Endothelial cell (in vitro differentiated cells): ENCODE measurements at places on chromosomes 7 and 10.

DNA sequence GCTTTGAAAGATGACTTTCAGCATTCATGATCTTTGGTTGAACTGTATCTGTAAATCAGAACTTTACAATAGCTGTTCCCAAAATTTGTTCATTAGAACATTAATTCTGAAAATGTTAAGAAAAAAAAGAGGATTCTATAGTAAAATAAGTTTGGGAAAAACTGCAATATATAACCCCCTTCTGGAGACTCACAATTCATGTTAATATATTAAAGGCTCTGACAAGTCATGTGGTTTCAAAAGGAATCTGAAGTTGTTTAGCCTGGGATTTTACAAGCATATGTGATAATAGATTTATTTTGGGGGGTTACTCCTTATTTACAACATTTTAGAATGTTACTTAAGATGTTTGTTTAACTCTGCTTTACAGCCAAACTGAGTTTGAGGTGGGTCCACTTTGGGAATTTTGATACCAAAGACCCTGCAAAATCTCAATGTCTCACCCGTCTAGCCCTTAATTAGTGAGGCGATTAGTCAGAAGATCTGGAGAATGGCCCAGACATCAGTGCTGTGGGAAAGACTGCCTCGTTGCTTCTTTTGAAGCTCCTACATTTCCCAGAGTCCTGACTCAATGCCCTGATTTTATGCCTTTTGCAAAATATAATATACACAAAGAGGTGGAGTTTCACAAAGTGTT is 40.0 kb downstream of the CDK1 start:
- DNase-seq = no peak

GRCh38 chr10:15254808-15255648 is 86.5 kb upstream of the NMT2 start:
- peak; percentile 15 for DNase-seq

DNA sequence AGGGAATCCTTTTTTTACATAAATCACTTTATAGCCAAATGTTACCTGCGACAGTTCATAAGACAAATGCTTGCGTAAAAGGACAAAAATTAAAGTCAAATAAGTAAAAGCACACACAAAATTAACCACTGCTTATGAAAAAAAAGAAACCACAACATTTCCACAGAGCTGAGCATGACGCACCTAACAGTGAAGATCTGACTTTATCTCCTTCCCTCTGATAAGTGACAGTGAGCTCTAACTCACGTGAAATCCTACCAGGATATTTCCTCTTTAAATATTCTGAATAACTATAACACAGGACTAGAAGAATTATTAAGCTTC is 225.5 kb downstream of the SFMBT2 start:
- no peak for DNase-seq

- no peak for DNase-seq
Observed at GRCh38 chr7:112997831-112998230, 88.8 kb downstream of the GPR85 start.

- DNase-seq = no peak
Observed at GRCh38 chr10:29881336-29881771, 178.0 kb downstream of the JCAD start.

GRCh38 chr10:43402880-43403452 is 6.0 kb downstream of the HNRNPF start:
- no peak for DNase-seq

DNA sequence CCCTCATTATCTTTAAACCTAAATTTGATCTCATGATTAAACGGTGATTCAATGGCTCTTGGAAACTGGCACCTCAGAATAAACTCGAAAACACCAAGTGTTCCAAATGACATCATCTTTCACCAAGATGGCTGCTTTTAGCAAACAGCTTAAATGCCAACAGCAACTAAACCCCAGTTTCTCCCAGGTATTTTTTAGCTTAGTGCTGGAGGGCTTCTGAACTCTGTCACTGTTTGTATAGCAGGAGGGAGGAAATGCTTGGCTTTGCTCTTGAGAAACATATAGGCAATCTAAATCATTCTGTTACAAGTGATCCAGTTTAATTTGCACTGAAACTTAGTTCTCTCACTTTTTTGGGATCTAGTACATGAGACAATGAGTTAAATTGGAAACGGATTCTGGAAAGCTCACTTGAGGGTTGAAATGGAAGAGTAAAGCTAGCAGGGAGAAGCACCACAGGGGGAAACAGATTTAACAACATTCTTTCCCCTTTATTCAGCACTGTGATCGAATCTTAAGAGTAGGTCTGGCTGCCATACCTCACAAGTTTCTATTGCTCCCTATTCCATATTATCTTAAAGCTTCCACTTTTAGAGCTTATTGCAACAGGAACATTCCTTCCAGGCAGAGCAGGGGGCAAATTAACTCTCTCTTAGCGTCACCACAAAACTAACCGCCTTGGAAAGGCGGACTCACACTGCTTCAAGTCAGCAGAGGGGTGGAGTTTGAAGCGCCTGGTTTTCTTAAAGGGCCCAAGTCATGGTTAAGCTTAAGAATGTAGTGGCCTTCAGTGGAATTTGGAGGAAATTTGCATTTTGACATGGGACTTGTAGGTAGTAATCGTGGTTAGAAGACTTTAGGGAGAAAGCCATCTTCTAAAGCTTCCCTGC is 1.8 kb upstream of the CCDC6 start:
- peak; percentile 34 for DNase-seq

DNA sequence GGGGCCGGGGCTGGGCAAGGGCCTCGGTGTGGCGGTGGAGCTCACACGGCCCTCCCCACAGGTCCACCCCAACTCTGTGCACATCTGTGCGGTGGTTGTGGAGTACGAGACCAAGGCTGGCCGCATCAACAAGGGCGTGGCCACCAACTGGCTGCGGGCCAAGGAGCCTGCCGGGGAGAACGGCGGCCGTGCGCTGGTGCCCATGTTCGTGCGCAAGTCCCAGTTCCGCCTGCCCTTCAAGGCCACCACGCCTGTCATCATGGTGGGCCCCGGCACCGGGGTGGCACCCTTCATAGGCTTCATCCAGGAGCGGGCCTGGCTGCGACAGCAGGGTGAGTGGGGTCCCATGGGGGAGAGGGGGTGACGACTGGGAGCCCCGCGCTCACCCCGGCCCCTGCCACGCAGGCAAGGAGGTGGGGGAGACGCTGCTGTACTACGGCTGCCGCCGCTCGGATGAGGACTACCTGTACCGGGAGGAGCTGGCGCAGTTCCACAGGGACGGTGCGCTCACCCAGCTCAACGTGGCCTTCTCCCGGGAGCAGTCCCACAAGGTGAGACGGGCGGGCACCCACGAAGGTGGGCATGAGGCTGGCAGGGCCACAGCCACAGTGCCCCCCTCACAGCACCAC is 8.8 kb downstream of the TMEM120A start:
- DNase-seq = no peak

DNA sequence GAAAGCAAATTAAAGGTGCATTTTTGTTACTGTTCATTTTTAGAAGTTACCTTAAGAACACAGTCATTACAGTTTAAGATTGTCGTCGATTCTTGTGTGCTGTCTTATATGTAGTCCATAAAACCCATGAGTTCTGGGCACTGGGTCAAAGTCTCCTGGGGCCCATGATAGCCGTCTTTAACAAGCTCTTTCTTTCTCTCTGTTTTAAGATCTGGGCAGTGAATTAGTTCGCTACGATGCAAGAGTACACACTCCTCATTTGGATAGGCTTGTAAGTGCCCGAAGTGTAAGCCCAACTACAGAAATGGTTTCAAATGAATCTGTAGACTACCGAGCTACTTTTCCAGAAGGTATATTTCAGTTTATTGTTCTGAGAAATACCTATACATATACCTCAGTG is 90.7 kb upstream of the CAPZA2 start:
- DNase-seq = no peak

GRCh38 chr10:77226020-77226419 is 411.6 kb downstream of the KCNMA1 start:
- DNase-seq = no peak

GRCh38 chr10:126104767-126105166 is 208.4 kb downstream of the FANK1 start:
- DNase-seq = no peak

DNA sequence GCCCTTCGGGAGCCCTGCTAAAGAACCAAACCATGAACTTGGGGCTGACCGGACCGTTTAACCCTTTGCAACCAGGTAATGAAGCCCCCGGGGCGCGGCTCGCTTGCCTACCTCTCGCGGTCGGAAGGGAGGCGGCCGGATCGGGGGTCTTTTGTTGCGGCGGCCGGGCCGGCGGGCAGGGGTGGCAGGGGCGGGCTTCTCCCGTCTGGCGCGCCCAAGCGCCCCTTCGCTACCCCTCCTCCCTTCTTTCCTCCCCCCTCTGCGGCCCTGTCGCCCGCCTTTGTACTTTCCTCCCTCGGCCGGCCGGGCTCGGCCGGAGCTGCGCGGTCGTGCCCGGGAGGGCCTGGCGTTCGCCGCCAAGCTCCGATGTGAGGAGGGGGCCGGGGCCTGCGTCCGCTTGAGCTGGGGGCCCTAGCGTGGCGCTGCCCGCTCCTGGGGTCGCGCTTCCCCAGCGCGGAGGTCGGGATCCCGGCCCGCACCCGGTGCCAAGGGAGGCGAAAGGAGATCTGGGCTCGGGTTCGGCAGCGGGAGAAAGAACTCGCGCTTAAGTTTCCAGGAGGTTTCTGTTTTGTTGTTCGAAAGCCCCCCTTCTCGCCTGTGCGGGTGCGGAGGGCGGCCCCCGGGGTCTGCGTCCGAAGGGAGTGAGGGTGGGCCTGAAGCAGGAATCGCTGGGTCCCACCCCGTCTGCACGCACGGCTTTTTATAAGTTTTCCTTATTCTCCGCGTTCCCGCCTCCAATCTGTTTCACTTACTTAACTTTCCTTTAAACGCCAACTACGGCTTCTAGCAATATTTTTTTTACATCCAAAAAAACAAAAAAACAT is 436.8 kb upstream of the GALNT17 start:
- DNase-seq = peak; percentile 24

DNA sequence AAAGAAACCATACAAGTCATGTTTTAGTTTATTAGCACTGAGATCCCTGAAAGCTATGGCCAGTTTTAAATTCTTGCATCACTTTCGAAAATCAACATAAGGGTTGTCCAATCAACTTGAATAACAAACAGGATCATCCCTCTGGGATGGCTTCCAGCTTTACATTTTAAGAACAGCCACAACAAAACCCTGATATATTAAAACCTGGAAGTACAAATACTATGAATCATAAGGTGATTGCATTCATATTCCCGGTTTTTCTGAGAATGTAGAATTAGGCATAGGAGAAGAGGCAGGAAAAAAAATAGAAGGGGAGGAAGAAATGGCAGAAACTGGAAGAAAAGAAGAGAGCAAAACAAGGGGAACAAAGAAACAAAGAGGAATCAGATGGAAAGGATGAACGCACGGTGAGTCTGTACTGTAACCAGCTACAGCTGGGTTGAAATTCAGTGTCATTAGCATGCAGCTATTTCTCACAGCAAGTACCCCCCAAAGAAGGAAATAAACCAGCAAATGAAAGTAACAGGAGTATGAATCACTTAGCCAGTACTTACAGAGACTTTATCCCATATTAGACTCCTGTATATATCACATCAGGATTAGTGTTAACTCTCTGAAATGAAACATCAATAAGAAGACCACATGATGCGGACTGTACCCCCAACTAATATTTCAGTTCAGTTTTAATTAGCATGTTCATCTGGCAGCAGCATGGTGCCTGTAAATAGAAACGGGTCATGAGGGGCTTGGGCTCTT is 301.3 kb downstream of the RNLS start:
- no peak for DNase-seq

GRCh38 chr7:90709501-90710465 is 113.7 kb downstream of the CDK14 start:
- DNase-seq = no peak

DNA sequence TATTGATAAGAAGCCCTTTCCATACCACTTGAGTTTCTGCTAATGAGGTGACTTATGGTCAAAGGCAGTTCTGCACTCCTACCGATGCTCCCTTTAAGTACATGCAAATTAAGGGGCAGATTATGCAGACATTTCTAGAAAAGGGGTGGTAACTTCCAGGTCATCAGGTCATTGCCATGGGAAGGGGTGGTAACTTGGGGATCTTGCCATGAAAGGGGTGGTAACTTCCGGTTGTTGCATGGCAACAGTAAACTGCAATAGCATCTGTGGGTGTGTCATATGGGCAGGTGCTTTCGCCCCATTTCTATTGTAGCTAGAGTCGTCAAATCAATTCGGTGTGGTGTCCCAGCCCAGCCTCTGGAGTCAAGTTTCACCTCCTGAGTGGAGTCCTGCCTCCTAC is 150.9 kb downstream of the UBE2H start:
- DNase-seq = no peak

DNA sequence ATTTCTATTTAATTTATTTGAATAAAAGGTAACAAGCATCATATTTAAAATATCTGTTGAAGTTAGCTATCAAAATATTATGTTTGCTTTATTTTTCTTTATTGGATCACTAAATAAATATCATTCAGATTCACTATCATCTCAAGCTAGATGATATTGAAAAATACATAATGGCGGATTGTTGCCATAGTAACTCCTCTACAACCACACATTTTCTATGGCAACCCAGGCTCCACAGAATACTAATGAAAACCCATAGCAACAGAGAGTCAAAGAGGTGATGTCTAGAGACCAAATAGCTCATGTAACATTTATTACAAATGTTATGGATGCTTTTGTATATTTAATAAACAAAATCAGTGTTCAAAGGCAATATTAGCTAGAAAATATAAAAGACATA is 148.9 kb upstream of the CDK1 start:
- no peak for DNase-seq

GRCh38 chr10:3312403-3312940 is 139.9 kb upstream of the PITRM1 start:
- no peak for DNase-seq

DNA sequence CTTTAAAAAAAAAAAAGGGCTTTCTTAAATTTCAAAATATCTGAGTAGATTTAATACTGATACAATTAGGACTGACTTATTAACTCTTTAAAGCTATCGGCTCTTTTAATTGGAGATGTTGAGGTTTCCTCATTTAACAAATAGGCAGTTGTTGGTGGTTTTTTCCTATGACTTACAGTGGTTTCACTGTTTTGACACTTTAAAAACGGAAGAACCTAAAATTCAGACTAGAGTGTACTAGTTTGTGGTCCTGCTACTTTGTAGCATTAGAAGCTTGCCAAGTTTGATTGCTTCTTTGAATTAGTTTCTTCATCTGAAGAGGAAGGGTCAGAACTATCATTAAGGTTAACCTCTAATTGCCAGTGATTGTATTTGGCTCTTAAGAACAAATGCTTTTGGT is 27.7 kb downstream of the CUL1 start:
- DNase-seq = no peak

DNA sequence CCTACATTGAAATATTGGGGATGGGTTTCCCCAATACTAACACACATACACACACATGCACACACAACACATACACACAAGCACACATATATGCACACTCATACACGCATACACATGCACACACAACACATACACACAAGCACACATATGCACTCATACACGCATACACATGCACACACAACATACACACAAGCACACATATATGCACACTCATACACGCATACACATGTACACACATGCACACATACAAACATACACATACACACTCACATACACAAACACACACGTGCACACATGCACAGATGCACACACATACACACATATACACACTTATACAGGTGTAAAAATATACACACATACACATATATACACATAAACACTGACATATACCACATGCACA is 127.4 kb upstream of the C7orf33 start:
- no peak for DNase-seq

GRCh38 chr7:2169923-2170575 is 62.7 kb downstream of the MAD1L1 start:
- DNase-seq = no peak
